ENCODE measurements at places on chromosomes 11 and 22.

DNA sequence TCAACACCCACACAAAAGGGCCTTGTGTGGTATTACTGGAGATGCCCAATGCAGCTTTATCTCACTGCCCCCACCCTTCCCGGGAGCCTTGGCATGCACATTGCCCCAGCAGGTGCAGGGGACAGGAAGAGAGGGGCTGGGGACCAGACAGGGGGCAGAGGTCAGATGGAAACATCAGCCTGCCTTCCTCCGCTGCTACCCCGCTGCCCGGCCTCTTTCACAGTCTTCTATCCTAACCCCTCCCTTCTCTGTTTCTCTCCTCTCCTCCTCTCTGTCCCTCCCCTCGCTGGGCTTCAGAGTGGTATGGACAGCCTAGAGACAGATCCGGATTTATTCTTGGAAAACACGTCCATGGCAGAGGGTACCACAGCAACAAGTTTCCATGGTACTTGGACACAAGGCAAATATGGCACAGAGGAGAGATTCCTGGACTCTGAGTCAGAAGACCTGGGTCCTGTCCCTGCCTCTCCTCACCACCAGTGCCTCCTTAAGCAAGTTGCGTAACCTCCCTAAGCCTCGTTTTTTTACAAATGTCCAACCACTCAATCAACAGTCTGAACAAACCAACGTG is 8.3 kb upstream of the IGSF9B start:
- no peak for DNase-seq

- DNase-seq = no peak
Observed at GRCh38 chr11:76637491-76638269, 32.9 kb downstream of the LRRC32 start.

- no peak for DNase-seq
Observed at GRCh38 chr11:110713449-110713776, 1.2 kb upstream of the ARHGAP20 start.

DNA sequence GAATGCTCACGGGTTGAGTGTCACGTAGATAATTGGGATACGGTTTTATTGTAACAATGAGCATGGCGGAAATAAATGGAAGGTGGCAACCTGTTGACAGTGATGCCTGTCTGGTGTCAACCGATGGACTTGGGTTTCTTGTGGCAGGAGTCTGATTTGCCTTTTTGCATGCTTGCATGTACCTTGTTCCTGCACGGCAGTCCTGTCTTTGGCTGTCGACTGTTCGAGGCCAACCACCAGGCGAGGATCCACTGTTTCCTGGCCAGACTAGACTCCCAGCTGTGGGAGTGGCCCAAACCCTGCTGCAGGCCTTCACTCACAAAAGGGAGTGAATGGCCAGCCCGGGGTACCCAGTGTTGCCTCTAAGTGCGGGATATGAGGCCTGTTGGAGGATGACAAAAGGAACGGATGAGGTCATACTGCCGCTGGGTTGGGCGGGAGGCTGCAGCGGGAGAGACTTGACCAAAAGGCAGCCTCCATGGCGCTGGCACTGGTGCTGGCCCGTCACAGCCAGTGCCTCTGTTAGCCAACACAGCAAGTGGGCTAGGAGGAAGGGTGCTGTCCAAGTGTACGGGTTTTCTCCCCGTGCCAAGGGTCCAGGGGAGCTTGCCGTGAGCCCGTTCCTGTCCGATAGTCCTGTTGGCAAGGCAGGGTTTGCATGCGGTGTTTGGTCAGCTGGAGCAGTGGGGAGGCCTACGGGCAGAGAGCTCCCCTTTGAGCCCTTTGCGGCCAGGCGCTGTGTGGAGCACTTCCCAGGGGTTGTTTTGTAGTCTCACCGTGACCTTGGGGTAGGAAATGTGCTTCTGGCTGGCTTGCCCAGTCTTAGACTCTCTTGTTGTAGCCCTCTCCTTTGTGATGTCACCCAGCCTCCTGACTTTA is 974 bp downstream of the DGCR8 start:
- no peak for DNase-seq

DNA sequence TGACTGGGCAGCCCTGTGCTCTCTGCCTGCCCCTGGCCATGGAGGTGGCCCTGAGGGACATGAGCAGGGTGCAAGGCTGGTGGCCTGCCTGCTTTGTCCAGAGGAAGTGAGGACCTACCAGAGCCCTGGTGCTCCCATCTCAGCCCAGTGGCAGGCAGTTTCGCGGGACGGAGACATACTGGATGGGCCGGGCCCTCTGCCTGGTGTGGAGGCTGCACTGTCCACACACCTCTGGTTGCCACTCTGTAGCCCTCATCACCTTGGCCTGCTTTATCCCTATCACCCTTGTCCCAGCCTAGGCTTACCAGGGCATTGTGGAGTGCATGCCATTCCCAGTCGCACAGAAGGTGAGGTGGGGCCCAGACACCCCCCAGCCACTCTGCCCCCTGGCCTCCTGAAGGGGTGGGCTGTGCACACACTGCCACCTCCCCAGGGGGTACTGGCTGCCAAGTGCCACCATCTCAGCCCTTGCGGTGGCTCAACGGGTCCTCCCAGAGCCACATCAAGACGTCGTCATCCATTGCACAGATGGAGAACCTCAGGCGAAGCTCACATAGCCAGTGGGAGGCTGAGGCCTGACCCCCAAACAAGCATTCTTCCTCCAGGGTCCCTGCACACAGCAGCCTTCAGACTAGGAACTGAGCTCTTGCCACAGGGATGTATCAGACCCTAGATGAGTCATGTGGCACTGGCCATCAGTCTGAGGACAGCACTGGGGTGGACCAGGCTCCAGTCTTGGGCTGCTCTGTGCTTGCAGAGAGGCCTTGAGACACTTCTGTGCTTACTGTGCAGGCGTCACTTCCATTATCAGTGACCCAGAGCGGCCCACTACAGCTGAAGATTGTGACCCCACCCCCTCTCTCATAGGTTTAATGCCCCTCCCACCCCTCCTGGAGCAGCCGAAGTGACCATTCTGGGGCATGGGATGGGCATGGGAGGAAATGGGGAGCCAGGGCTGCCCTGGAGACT is 176.1 kb downstream of the IGLL1 start:
- no peak for DNase-seq

DNA sequence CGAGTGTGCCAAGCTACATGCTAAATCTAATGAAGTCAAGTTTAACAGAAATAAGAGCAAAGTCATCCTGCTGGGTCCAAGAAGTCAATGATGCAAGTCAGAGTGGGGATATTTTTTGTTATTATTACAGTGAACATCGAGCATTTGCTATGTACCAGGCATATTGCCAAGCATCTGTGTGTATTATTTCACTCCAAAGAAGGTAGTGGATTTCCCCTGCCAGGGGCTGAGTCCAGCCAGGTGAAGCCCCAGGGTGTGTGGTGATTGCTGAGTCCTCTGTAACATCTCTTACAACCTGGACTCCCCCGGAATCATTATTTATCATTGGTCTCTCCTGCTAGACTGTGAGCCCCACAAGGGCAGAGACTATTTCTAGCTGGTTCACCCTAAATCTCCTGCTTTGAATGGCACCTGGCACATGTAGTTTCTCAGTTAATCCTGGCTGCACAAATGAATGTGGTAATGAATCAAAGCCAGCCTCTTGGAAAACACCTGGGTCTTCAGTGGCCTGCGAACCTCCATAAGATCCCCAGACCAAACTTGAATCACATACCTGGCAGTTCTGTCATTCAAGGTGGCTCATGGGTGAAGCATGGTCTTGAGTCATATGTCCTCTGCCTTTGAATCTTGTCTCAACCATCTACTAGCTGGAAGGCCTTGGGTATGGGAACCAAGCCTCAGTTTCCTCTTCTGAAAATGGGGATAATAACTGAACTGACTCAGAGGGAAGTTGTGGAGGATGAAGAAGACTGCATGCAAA is 549.2 kb downstream of the MIAT start:
- DNase-seq = no peak

Data from T-helper 9 cell (primary cell).